ENCODE measurements at places on chromosomes 16 and 17.

DNA sequence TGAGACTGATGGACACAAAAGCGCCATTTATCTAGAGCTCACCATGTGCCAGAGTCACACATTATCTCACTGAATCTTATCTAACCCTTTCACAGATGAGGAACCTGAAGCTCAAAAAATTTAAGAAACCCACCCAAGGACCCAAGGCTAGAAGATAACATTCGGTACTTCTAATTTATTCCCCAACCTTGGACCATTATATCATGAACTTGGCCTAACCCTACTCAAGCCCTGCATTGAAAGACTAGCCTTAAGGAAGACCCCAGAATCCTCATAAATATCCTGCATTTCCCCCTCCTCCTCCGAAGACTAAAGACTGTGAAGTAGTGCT lies 548 bp upstream of the DYNC1LI2 start:
- DNase-seq = no peak

- peak; percentile 93 for DNase-seq
Measured at GRCh38 chr16:3112058-3112880, at the start of gene ZNF205. Gene ZNF205 (plus strand): TSS chr16:3112586. CDS start chr16:3113431, 845 bp downstream.

GRCh38 chr16:4512473-4512872 lies 26.1 kb downstream of the CDIP1 start:
- DNase-seq = no peak

DNA sequence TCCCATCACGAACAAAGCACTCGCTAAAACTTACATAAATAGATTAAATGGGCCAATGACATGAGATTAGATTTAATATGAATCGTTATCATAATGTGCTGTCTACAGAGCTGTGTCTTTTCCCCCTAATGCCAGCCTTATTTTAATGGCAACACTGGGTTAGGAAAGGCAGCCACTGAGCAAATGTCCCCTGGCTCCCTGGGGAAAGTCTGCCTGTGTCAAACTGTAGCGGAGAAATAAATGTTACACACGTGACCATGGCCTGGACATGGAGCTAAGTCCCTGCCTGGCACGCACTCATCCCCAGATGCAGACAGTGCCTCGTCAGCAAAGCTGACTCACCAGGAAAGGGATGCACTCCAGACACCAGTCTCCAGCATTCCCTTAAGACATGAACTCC lies 61.3 kb upstream of the SDK2 start:
- no peak for DNase-seq

GRCh38 chr17:15965528-15965927 lies 20.6 kb downstream of the ADORA2B start:
- DNase-seq = no peak

DNA sequence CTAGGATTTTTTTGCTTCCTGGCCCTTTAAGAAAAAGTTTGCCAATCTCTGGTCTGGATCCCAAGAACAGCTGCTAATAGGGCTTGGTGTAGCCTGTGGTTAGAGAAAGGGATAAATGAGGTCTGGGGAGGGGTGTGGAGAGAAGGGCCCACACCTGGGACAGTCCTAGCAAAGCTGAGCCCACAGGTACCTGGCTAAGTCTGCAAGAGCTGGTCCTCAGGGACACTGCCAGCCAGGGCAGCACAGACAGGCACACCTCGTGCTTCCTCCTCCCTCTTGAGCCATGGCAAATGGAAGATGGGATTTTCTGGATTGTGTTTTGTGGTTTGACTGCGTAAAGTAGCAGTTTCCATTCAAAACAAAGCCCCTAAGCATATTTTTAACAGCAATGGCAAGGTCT lies 217.5 kb downstream of the SOX9 start:
- no peak for DNase-seq

DNA sequence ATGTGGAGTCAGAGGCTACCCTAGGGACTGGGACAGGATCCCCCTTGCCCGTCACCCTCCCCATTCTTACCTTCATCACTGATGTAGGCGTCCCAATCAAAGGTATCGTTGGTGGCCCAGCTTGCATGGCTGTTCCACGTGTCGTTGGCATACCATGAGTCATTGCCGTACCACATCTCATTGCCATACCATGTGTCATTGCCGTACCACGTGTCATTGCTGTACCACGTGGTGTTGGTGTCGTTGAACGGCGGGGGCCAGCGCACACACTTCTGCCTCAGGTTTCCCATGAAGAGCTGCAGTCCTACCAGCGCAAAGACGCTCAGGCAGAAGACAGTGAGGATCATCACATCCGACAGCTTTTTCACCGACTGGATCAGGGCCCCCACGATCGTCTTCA lies 4.8 kb downstream of the SCN4A start:
- no peak for DNase-seq

DNA sequence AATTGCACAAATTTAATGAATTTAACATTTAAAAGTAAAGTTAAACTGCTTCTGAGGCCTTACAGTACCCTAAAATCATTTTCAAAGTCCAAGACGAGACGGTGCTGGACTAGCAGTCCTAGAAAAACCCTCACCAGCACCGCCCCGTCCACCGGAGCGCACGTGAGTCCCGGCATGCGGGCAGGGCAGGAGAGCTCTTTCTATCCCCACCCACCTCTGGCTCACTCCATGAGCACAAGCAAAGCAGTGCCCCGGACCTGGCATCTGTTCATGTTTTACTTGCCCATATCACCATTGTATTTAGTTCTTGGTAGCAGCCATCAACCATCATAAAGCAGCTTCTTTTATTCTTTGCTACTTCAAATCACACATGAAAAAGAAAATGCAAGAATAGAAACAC lies 41.7 kb downstream of the ANKRD11 start:
- DNase-seq = no peak

GRCh38 chr17:79558091-79558900 lies 52.6 kb downstream of the RBFOX3 start:
- DNase-seq = no peak

- DNase-seq = no peak
Measured at GRCh38 chr17:39081851-39082250, 69.6 kb downstream of the PLXDC1 start.

- no peak for DNase-seq
Measured at GRCh38 chr17:15451680-15452079, 15.7 kb downstream of the CDRT4 start.

DNA sequence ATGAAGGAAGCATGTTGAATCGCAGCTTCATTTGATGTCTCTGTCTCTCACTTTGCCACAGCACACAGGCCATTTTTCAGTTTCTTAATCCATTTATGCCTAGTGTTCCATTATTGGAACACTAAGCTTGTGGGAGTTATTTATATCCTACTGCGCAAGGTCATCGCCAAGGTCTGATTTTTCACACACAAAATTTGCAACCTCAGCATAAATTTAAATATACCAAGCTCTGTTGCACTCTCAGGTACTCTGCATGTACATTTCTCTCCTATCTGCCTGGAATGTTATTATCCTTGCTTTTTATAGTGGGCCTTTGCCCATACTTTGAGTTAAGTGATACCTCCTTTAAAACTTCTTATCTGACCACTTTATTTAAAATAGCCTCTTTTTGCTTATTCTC lies 519.2 kb upstream of the TOM1L1 start:
- no peak for DNase-seq

DNA sequence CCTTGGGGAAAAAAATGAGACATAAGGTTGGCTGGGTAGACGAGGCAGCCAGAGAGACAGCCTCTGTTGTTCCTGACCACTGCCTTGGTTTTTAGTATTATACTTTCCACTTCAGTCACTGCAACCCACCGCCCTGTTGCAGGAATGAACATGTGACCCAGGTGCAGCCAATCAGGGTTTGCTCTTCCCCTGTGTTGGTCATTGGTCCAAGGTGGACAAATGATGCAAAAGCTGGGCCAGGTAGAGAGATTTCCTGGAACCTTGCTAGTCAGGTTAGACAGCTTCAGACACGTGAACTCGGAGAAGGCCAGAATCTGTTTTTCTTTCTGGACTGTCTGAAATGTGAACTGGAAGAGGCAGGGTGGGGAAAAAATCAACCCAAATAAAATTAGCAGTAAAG lies 452.4 kb upstream of the RBFOX1 start:
- no peak for DNase-seq

DNA sequence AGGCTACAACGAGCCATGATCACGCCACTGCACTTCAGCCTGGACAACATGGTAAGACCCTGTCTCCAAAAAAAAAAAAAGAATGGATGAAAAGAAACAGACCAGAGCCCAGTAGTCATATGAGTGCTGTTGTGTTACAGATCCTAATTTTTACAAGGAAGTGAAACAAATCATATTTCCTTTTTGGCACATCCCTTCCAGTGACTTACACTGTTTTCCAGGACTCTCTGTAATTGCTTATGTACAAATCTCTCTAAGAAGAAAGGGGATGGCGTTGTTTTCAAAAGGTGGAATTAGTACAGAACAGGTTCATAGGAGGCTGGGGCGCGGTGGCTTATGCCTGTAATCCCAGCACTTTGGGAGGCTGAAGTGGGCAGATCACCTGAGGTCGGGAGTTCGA lies 19.8 kb upstream of the ZNF594 start:
- no peak for DNase-seq

DNA sequence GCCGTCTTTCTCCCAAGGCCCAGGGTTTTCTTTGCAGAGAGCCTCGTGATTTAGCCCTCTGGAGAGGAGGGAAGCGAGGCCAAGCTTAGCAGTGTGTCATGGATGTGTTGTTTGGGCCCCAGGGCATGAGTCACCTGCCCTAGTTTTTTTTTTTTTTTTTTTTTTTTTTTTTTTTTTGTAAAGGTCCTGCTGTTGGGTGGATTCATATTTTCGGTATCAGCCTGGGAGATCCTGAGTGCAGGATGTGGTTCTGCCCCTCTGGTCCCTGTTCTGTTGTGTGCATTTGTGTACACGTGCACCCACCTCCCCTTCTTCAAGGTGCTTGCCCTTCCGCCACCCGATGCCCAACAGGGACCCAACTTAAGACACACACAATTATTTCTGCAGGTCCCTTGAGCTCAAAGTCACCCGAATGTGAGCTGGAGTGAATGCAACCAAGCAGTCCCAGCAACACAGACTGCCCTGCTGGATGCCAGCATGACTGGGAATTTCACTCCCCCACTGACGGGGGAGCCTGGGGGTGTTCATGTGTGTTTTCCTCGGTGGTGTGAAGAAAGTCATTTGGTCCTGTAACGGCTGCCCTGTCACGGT lies 265.8 kb upstream of the TNRC6C start:
- peak; percentile 25 for DNase-seq

DNA sequence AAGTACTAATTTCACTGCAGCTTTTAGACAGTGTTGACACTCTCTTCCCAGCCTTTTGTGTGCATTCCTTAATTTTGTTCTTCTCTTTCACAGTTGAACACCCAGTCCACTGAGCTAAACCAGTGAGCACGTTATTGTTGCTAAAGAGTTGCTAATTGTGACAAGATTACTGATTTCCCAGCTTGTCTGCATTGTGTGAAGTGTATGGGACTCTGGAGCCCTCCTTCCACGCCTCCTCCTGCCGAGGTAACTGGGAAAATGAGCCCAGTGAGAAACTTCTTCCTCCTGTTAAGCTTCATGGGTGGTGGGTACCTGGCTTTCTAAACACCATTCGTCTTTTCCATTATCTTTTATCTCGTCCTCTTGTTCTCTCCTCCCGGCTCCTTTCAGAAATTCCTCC lies 29.8 kb upstream of the DNAH17 start:
- no peak for DNase-seq
